ENCODE measurements at places on chromosomes 1 and 21.

GRCh38 chr1:166283190-166283589 is 116.4 kb upstream of the FAM78B start:
- DNase-seq, result no peak

GRCh38 chr1:45979074-45979777 is 153.2 kb downstream of the PIK3R3 start:
- DNase-seq, result no peak

DNA sequence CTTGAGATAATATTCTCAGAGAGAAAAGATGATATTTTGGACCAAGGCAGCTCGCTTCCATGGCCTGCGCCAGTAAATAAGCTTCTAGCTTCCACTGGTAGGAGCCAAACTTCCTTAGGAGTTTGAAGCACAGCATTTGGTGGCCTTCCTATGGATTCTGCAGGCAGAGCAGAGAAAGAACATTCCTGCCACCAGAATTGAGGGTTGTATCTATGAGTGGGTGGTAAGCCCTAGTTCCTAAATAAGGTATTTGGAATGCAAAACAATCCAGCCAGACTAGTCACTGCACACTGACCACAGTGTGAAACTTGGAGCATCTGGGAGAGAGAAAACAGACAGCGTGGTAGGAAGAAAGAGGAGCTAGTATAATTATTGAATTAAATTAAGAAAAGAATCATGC is 54.1 kb upstream of the BCAR3 start:
- no peak for DNase-seq

- no peak for DNase-seq
Observed at GRCh38 chr21:45286671-45287437, 841 bp downstream of the POFUT2 start.

GRCh38 chr1:96075704-96076455 is 645.7 kb upstream of the PTBP2 start:
- no peak for DNase-seq

GRCh38 chr1:241985787-241986186 is 13.1 kb downstream of the MAP1LC3C start:
- no peak for DNase-seq

GRCh38 chr1:102851616-102852015 is 256.7 kb downstream of the COL11A1 start:
- DNase-seq, result no peak

- no peak for DNase-seq
Observed at GRCh38 chr1:237792149-237792548, 98.6 kb downstream of the ZP4 start.

GRCh38 chr1:39088658-39089057 is 62.5 kb downstream of the NDUFS5 start:
- no peak for DNase-seq

- no peak for DNase-seq
Observed at GRCh38 chr1:234683127-234683860, 73.3 kb upstream of the IRF2BP2 start.

- DNase-seq, result no peak
Observed at GRCh38 chr1:183473217-183473536, 878 bp downstream of the SMG7 start.

- no peak for DNase-seq
Observed at GRCh38 chr1:25744140-25744581, 55.8 kb upstream of the SELENON start.

- no peak for DNase-seq
Observed at GRCh38 chr1:37038227-37039093, 4.1 kb upstream of the GRIK3 start.

GRCh38 chr1:53681351-53681976 is 57.5 kb downstream of the GLIS1 start:
- no peak for DNase-seq

GRCh38 chr1:226938903-226939437 is 1.1 kb upstream of the COQ8A start:
- no peak for DNase-seq

DNA sequence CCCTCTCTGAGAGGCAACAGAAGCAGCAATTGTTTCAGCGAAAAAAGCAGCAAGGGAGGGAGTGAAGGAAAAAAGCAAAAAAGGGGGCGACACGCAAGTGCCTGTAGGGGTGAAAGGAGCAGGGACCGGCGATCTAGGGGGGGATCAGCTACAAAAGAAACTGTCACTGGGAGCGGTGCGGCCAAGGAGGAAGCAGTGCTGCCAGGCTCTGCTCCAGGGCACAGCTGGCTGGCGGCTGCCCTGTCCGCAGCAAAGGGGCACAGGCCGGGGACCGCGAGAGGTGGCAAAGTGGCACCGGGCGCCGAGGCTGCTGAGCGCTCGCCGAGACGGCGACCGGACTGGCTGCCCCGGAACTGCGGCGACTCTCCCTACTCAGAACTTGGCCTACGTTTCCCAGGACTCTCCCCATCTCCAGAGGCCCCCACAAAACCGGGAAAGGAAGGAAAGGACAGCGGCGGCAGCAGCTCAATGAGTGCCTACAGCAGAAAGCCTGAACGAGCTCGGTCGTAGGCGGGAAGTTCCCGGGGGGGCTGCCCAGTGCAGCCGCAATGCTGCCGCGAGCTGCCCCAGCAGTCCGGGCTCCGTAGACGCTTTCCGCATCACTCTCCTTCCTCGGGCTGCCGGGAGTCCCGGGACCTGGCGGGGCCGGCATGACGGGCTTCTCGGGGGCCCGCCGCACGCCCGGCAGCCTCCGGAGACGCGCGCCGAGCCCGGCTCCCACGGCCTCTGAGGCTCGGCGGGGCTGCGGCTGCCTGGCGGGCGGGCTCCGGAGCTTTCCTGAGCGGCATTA is 1.0 kb upstream of the CDKN2C start:
- DNase-seq, result no peak

GRCh38 chr1:180057883-180058396 is 96.7 kb upstream of the QSOX1 start:
- no peak for DNase-seq

GRCh38 chr1:86705665-86705985 is 1.2 kb downstream of the SH3GLB1 start:
- DNase-seq, result no peak

GRCh38 chr21:42155045-42155855 is 63.7 kb upstream of the ABCG1 start:
- DNase-seq, result no peak

DNA sequence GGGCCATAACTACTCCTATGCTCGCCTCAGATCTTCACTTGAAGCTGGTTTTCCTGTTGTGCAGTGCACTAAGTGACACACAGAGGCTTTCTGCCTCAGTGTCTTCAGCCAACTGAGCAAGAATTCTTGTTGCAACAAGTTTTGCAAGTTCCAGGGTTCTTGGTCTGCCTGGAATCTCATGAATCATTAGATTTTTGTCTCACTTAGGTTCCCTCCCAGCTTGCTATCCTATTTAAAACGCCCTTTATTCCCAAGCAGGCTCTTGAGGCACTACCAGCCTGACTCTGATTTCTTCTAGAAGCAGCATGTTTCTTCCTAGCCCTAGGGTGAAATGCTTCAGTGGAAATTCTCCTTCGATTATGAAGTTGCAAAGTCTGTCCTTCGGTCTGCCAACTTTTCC is 158.8 kb downstream of the C1orf21 start:
- no peak for DNase-seq

DNA sequence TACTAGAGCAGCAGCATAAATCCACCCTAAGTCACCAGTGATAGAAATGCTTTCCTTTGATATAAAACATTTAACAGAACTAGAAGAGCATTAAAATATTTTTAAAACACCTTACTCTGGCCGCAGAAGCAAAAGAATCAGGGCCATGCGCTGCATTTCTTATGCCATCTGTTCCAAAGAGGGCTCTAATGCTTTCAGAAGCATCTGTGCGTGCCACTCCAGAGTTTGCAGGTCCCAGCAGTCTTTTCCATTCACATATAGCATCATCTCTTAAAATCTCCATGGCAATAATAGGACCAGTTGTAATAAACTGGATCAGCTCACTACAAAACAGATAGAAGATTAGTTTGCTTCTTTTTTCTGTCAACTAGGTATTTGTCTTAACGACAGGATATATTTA is 69.2 kb downstream of the NME7 start:
- DNase-seq, result no peak

DNA sequence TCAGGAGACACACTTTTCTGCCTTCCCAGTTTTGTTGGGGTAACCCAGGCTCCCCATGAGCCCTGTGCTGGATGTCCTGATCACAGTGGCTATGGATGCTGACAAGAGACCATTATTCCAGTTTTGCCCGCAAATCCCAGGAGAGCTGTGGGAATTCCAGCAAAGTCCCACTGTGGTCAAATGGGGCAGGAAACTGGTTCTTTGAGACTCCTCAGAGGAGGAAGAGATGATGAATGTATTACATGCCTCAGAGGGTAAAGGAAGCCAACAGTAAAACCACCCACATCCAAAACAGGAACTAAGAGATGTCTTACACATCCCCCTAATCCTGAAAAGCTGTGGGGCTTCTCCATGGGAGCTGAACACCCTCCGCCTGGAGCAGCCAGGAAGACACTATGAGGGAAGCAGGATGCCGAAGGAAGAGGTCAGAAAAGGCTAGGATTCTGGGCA is 12.8 kb upstream of the MPZL1 start:
- no peak for DNase-seq

DNA sequence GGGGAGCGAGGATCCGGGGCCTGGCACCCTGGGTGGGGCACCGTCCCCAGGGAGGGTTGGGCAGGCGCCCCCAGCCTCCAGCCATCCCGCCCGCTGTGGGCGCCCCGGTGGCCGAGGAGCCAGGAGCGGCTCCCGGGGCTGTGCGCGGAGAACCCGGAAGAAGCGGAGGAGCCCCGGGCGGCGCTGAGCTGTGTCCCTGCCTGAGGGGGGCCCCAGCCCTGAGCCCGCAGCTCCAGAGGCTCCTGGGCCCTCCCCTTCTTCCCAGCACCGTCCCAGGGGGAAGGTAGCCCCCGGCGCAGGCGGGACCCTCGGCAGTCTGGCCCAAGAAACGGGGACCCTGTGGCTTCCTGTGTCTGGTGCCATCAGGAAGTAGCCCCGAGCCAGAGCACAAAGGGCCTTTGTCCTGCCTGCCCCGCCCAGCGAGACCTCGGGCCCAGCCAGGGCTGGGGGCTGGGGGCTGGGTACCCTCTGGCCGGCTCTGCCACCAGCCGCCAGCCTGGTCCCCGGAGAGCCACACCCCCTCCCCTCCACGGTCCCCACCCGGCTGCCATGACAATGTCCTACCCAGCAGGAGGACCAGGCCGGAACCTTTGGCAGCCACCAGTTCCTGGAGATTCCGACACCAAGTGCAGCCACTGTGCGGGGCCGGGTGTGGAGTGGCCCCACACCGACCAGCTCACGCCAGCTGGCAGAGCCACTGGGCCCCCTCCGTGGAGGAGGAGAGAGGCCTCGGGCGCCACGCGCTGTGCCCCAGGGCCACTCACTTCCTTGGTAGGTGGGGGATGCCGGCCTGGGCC is 15.6 kb upstream of the TTLL10 start:
- DNase-seq, result no peak

- DNase-seq, result no peak
Observed at GRCh38 chr1:27689423-27690173, 17.6 kb upstream of the IFI6 start.

- no peak for DNase-seq
Observed at GRCh38 chr1:231706934-231707333, 80.3 kb downstream of the DISC1 start.

- no peak for DNase-seq
Observed at GRCh38 chr1:220768126-220768601, 18.5 kb upstream of the MTARC1 start.

DNA sequence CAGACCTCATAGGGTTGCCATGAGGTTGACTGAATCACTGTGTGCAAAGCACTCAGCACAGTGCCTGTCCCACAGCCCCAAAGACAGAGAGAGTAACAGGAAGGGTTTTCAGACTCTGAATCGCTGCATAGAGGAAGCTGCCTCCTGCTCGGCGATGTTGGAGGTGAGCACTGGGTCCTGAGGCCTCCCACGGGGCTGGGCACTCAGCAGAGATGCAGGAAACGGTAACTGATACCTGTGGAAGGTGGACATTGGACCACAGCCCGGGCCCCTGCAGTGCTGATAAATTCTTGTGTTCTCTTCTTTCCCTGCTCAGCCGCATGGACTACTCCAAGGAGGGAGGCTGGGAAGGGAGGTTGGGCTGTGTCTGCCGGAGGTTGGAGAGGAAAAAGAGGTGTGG is 389.7 kb downstream of the PTPRU start:
- DNase-seq, result no peak

DNA sequence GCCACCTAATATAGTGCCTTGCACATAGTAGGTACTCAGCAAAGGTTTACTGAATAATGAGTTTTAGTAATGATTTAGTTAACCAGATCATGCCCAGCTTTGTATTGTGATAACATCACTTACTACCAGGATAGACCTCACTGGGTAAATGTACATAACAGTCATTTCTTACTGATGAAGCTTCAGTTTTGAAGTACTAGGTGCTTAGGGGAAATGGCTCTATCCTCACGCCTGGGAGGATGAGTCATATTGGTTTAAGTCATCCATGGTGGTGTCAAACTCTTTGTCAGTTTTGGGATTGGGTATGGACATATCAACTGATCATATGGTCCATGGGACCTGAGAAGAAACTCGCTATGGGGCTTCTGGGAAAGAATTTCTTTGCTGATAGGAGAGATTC is 90.6 kb upstream of the USP24 start:
- DNase-seq, result no peak

DNA sequence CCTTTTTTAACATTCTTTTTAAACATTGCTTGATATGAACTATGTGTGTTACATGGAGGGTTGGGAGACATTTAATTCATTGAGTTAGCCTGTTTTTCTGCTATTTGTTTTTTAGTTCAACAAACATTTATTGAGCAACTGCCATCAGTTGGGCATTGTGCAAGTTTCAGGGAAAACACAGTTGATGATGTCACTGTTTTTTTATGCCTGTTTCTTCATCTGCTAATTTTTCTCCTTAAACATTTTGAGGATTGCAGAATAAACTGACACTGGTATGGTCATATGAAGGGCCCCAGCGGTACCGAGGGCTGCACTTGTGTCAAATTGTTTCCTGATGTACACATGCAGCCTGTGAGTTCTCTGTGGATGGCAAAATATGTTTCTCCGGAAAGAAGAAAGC is 253.0 kb downstream of the FGGY start:
- no peak for DNase-seq

DNA sequence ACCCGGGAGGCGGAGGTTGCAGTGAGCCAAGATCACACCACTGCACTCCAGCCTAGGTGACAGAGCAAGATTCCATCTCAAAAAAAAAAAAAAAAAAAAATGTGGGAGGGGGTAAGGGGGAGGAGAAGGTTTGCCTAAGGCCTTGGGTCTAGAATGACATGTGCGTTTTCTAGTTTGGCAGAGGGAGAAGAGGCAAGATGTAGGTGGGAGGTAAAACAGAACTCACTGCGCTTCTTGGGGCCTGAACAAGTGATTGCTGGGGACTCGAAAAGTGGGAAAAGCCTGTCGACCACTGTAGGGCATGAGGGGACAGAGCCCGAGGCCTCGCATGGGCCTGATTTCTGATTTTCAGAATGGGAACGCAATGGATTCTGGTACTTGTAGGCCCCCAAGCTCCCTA is 19.9 kb downstream of the RUNX3 start:
- DNase-seq, result no peak

DNA sequence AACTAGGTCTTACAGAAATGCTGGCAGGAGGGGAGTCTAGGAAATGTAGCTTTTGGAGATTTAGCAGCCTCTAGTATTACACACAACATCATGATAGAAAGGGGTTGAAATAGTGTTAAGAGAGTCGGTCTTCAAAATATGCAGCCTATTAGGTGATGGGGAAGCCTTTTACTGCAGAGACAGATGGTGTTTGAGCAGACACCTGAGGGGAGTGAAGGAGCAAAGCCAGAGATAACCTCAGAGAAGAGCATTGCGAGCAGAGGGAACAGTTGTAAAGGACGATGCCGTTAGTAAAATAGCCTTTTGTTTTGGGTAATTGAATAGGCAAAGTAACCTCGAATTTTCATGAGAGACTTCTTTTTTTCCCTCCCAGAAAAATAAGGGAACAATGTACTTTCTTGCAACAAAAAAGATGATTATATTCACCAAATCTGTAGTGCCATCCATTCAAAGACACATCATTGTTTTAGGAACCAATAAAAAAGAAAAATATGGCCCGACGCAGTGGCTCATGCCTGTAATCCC is 66.3 kb upstream of the KIF1B start:
- DNase-seq, result no peak
